Lower lobe of right lung (tissue), 2 donors: ENCODE measurements at places on chromosomes 3 and 15.

DNA sequence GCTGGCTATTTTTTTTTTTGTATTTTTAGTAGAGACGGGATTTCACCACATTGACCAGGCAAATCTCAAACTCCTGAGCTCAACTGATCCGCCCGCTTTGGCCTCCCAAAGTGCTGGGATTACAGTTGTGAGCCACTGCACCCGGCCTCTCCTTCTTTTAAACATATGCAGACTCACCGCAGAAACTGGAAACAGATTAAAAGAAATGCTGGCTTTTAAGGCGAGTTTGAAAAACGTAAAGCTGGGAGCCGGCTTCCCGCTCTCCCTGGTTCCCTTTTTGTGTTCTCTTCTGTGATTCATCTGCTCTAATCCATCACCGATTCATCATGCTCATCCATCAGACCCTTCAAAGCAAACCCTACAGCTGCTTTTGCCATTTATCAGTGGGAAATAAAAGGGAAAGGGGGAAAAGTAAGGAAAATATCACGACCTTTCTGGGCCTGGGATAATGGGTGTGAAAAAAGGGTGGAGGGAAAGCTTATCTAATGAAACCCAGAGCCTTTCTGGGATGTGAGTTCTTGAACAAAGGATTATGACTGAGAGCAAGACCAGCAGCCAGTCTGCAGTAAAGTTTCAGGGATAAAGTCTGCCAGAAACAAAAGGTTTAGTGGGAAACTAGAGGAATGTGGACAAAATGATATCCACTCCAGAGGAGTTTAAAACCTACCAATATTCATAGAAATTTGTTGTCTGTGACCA is 92.3 kb upstream of the LRIG1 start:
- no peak for DNase-seq

DNA sequence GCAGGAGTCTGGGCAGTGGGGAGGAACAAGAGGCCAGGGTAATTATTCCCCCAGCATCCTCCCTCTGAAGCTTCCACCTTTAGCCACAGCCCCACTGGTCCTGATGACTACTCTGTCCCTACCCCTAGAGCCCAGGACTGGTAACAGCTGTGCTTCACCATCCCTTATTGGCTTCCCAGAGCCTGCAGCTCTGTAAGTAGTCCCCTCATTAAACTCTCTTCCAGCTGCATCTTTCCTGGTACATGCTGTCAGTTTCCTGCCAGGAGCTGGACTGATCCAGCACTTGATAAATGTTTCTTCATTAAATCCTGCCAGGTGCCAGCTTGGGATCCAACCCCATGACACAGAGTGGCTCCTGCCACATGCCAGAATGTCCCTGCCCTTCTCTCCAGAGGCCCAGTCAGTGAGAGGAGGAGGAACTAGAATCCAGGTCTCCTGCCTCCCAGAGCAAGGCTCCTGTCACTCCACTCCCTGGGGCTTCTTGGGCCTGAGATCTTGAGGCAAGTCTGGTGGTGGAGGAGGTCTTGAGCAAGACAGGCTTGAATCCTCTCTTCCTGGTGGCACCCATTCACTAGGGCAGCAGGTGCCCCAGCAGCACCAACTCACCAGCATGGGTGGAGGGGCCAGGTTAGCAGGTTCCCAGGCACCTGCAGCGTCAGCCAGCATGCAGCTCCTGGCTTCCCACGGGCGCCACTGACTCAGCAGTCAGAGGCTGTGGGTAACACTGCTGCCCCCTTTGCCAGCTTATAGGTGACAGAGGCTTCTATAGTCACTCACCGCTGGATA is 27.6 kb downstream of the FBXW12 start:
- DNase-seq: no peak

GRCh38 chr3:69579306-69580041 is 159.8 kb upstream of the MITF start:
- no peak for DNase-seq

- DNase-seq: no peak
Observed at GRCh38 chr3:81886081-81886480, 124.6 kb upstream of the GBE1 start.
